ENCODE measurements at places on chromosomes 6 and 20.
A peak's percentile ranks its signal among the peaks of the same experiment; 100 is the strongest.

DNA sequence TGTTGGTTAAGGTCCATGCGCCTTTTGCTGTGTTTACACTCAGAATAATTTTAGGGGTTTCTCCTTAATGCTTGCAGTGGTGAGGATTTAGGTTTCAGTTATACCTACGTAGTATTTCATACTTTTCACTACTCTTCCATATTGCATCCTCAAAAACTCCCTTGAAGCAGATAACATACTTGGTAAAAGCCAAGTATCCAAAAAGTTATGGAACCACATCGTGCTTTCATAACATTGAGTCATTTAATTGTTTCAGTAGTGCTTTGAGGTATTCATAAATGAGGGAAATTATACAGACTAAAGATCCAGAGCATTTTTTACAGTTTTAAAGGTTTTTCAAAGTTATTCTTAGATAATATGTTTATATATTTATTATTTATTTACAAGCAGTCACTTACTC lies 4.0 kb upstream of the ATXN1 start:
- no peak for DNase-seq

GRCh38 chr6:144285798-144286502 lies 815 bp downstream of the UTRN start:
- DNase-seq = peak; percentile 50

DNA sequence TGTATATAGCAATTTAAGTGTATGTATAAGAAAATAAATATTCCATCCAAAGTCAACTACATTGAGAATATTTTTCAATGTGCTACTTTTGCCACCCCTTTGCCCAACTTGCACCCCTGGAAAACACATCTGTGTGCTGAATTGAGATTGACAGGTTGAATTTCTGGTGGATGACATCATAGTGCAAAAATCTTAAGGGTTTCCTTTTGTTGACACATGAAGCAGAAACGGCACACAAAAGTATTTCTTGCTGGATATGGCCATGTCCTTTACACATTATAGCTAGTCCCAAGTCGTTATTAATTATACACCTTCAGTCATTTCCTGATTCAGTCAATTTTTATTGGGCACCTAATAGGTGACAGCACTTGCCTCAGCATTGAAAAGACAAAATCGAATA lies 188.7 kb upstream of the FBXL4 start:
- no peak for DNase-seq

- DNase-seq = no peak
Observed at GRCh38 chr6:44291841-44292240, 21.3 kb downstream of the AARS2 start.

DNA sequence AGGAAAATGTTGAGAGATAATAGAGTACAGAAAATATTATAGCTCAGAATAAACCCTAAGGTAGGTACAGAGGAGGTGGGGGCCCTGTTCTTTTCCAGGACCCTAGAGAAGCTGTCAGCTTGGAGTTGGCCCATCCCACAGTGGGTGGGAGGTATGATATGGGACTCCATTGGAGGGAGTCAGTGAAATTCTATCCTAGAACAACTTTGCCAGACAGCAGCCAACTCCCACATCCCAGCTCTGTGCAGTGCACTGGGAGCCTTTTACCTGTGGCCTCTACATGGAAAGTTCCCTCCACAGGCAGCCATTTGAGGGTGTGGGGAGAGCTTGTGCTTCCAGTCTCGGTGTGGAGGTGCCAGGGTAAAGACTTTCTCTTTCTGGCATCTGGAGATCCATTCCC lies 36.8 kb upstream of the CLIC5 start:
- no peak for DNase-seq

DNA sequence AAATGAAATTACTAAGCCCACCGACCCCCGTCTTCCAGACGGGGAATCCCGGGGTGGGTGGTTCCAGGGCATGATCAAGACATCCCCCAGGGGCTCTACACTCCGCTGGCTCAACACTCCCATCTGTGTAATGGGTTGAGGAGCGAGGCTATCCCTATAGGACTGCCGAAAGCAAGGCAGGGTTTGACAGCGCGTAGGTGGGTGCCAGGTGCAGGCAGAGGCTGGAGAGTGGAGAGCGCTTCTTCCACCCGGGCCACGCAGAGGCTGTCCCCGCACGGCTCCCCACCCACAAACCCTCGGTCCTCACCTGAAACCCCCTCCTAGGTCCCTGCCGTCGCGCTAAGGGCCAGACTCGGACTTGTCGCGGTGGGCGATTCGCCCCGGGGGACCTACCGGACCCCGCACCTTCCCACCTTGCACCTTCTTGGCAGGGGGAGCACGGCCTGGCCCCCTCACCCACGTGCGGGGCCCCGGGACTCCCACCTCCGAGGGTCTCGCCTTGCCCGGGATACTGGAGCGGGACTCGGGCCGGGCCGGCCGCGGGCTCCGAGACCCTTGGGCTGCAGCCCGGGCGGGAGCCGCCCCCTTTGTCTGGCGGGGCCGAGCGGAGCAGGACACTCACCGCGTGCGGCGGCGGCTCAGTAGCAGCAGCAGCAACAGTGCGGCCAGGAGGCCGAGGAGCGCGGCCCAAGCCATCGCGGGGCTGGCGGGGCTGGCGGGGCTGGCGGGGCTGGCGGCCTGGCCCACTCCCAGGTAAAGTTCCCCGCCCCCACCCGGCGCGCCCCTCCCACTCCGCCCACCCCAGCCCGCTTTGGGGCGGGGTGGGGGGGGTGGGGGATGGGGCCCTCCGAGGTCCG lies at the start of gene PTGIS:
TSS of gene PTGIS (minus strand) at position 717 of the 857 bp plus-strand sequence. CDS start at position 696, 21 bp downstream.
- DNase-seq = no peak

GRCh38 chr20:50567860-50568548 lies 57.8 kb downstream of the PTPN1 start:
- no peak for DNase-seq

GRCh38 chr20:59580991-59581401 lies 23.3 kb upstream of the PHACTR3 start:
- no peak for DNase-seq

GRCh38 chr20:58023346-58023745 lies 205.1 kb downstream of the ANKRD60 start:
- no peak for DNase-seq

DNA sequence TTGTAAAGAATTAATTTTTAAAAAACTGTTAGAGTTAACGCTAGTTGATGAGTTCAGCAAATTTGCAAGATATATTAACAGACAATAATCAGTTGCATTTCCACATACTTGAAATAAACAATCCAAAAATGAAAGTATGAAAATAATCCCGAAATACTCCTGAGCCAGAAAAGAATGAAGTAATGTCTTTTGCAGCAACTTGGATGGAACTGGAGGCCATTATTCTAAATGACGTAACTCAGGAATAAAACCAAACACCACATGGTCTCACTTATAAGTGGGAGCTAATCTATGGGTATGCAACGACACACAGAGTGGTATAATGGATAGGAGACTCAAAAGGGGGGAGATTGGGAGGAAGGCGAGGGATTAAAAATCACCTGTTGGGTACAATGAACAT lies 872.9 kb upstream of the GJE1 start:
- DNase-seq = no peak

DNA sequence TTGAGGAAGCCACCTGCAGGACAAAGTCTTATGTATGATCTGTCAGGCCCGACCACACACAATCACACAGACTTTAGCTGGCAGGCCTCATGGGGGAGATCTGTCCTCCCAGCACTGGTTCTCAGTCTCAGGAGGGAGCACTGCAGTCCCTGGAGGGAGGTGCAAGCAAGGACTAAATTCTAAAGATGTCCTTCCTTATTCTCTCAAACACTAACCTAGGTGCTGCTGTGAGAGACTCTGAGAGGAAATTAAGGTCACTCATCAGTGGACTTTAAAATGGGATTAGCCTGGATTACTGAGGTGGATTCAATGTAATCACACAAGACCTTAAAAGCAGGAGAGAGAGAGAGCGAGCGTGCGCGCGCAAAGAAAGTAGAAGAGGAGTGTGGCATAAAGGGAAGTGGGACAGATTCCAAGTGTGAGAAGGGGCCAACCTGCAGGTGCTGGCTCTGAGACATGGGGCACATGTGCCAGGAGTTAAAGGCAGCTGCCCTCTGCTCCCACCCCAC lies 14.3 kb downstream of the GLO1 start:
- no peak for DNase-seq

GRCh38 chr6:53263917-53264316 lies 84.8 kb downstream of the ELOVL5 start:
- no peak for DNase-seq

- DNase-seq = no peak
Observed at GRCh38 chr20:12113468-12114371, 196.0 kb downstream of the BTBD3 start.
